ENCODE measurements at places on chromosomes 16 and 17.

GRCh38 chr16:75761108-75761507, 34.8 kb upstream of the CPHXL start:
- no peak for DNase-seq

DNA sequence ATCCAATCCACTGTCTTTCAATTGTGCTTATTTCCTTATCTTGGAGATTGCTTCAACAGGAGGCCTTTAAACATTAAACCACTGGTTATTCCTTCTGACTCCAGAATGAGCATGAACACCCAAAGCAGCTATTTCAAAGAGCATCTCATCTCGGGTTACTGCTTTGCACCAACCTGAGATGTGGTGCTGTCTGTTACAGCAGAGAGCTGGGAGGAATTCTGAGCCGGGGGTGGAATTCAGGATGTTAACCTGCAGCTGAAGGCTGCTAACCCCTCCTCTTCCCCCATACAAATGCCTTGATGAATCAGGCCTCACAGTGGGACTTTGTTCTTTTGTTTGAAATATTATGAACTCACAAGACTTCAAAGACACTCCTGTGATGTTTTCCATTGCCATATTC, 113.1 kb downstream of the SHISA9 start:
- peak; percentile 45 for DNase-seq

DNA sequence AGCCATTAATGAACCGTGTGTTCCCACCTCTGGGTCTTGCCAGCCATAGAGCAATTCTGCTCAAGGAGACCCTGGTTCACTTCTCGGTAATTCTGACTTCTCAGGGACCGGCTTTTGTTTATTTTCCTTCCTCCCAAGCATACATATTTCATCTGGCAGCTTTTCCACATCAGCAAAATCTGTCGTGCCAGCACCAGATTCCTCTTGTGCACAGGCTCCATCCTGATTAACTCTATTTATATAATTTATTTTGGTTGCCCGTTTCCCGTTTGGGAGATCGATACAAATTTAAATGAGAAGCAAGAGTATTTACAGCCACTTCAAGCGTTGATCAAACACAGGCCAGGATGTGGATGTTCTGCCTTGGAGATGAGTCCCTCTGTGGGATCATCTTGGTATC, 161.9 kb upstream of the XYLT1 start:
- no peak for DNase-seq

- no peak for DNase-seq
Measured at GRCh38 chr17:66691644-66692420, 143.1 kb upstream of the CACNG5 start.

- DNase-seq = peak; percentile 81
Measured at GRCh38 chr17:78484271-78485246, 92.6 kb downstream of the DNAH17 start.

- DNase-seq = no peak
Measured at GRCh38 chr17:13395346-13395745, 206.4 kb downstream of the HS3ST3A1 start.

DNA sequence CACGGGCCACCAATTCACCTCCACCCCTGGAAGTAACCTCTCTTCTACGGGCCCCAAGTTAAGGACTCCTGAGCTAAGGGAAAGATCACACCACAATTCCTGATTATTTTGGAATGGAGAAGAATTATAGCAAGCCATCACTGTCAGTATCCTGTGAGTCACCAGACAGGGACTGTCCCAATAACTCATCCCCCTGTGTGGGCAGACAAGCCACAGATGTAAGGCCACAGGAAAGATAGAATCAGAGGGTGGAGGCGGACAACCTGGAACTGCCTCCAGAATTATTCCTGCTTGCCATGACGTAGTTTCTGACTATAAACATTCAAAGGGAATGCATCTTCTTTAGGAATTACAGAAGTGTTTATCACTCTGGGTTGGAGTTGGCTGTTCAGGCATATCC, 5.8 kb upstream of the MYO1D start:
- DNase-seq = no peak

DNA sequence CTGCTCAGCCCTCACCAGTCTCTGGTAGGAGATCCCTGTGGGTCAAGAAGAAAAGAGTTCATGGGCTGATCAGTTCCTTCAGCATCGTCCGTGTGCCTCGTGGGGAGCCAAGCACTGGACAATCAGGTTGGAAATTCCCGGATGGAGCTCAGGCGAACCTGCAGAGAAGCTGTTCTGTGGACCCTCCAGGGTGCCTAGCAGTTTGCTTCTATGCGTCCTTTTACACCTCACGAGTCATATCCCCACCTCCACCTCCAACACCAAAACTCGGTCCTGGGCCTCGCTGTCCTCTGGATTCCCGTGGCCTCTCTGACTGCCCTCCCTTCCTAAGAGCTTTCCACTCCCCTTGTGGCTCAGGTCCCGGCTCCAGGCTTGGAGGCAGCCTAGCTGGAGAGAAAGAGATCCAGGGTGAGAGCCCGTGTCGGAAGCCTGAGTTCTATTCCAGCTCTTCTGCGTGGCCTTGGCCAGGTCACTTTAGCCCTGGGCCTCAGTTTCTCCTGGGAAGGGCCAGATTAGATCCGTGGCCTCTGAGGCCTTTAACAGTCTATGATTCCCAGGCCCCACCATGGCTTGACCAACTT, 26.2 kb upstream of the PIK3R6 start:
- no peak for DNase-seq

DNA sequence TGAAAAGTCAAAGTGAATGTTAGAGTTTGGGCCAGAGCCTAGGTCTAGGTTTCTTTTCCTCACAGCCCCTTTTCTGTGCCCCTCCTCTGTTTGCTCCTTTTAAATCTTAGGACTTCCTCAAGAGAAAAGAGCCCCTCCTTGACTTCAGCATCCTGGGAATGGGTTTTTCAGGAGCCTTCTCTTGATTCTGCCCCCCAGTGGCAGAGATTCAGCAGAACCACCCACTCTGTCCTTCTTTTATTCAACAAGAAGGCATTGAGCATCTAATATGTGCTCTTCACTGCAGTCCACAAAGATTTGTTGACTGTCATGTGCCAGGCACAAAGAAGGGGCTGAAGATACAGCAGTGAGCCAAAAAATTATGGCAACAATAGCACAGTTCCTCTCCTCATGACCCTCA, 270.8 kb upstream of the CDH5 start:
- DNase-seq = no peak

DNA sequence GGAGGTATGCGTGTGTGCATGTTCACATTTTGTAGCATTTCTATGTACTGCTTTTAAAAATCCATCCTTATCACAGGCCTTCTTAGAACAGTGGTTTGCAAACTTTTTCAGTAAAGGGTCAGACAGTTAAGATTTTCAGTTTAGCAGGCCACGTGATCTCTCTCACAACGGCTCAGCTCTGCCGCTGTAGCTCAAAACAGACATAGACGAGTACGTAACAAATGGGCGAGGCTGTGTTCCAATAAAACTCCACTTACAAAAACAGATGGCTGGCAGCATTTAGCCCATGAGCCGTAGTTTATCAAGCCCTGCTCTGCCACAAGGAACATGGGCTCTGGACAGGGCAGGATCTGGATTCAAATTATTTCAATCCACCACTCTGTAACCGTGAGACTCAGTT, 141.8 kb downstream of the XYLT1 start:
- no peak for DNase-seq

DNA sequence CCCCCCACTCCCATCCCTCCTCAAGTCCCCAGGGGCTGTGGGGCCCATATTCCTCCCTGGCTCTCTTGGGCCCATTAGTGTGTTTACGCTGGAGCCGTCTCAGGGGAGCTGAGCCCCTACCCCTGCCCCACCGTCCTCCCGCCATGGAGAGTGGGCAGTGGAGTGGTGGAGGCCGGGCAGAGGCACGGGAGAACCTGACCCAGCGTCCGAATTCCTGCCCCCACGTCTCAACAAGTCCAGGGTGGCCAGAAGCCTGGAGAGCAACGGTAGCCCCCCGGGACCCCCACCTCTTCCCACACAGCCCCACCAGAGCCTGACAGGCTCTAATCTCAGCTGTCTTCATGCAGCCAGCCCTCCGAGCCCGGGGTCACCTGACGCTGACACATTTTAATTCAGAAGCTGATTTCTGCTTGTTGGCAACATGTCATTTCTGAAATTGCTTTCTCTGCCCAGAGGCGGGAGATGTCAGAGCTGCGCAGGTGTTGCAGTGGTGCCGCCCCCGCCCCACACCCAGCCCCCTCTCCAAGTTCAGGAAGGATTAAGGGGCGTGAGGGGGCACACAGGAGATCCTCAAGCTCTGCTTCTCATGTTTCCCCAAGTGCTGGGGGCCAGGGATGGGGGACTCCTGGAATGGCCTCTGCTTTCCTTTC, 32.6 kb downstream of the WNT9B start:
- no peak for DNase-seq

GRCh38 chr16:87416826-87417527, 24.8 kb downstream of the MAP1LC3B start:
- no peak for DNase-seq

GRCh38 chr16:82660075-82660645, 33.4 kb downstream of the CDH13 start:
- DNase-seq = no peak

- no peak for DNase-seq
Measured at GRCh38 chr17:47660064-47660492, 10.4 kb downstream of the KPNB1 start.

GRCh38 chr16:73086108-73086507, 38.2 kb upstream of the ZFHX3 start:
- DNase-seq = no peak

- DNase-seq = no peak
Measured at GRCh38 chr16:48276102-48276501, 28.8 kb upstream of the ABCC11 start.

DNA sequence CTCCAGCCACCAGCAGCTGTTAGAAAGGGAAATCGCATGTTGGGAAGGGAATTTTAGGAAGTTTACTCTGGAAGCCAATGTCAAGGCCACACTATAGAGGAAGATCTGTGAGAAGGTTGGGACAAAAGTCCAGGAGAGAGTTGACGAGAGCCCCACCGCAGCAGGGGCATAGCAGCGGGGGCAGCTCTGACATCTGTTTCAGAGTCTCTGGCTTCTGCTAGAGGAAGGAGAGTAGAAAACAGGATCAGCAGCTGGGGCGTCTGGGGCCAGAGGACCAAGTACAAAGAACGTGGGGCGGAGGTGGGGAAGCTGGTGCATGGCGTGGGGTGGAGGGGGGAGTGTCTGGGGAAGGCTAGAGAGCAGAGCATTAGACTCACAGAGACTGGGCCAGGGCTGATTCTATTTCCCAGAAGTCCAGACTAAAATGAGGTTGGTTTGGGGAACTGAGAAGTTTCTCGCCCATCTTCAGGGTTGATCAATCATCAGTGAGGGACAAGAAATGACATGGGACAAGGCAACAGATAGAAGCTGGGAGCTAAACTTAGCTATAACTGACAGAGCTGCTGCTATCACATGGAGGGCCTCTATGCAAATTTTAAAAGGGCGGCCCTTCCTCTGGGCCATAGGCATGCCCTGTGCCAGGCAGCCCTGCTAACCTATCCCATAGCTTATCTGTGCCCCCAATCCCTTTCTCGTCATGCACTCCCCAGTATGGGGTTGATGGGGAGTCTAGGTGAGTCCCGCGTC, 1.2 kb downstream of the RABEP2 start:
- no peak for DNase-seq

- no peak for DNase-seq
Measured at GRCh38 chr16:28931801-28932225, at the start of gene CD19. TSS of gene CD19 (plus strand) at chr16:28931971. CDS start at chr16:28932001, 30 bp downstream.

All from WTC11 (cell line).